ENCODE measurements at places on chromosomes 12 and 14.

DNA sequence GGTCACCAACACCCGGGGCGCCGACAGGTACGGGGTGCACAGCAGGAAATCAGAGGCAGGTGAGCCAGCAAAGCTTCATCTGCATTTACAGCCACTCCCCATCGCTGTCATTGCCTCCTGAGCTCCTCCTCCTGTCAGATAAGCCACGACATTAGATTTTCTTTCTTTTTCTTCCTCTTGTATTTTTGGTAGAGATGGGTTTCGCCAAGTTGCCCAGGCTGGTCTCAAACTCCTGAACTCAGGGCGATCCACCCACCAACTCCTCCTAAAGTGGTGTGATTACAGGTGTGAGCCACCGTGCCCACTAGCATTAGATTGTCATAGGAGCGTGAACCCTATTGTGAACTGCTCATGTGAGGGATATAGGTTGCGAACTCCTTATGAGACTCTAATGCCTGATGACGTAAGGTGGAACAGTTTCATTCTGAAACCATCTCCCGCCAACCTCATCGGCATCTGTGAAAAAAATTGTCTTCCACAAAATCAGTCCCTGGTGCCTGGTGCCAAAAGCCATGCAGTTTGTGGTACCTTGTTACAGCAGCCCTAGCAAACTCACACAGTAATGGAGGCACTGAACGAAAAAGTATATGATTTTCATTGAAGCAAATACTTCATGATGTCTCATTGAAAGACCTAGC is 1.5 kb downstream of the STYK1 start:
- DNase-seq: no peak

- no peak for DNase-seq
Measured at GRCh38 chr12:102540815-102541385, 60.5 kb upstream of the IGF1 start.

GRCh38 chr14:54105898-54106297 is 149.3 kb upstream of the BMP4 start:
- no peak for DNase-seq

- no peak for DNase-seq
Measured at GRCh38 chr14:97319691-97320090, 522.5 kb downstream of the VRK1 start.

- no peak for DNase-seq
Measured at GRCh38 chr12:118307069-118307954, 65.4 kb downstream of the TAOK3 start.

DNA sequence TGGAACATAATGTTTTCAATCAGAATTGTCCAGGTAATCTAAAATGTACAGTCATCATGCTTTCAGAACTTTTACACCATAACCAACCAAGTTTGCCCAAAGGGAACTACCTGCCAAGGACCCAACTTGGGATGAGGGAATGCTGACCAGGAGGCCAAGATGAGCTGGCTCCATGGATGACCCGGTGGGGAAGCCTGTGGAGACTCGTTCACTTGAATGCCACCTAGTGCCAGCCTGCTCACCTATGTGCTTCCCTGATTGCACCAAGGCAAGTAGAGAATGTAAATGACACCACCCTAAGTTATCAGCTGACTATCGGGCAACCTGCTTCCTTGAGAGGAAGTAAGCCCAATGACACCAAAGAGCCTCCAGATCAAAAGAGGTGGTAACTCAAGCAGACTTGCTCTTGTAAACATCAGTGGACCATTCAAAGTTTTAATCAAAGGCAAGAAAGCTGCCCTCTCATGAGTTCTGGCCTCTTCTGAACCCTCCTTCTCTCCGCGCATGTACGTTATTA is 137.3 kb downstream of the TTC7B start:
- DNase-seq: no peak

- DNase-seq: no peak
Measured at GRCh38 chr14:82046512-82047226, 513.0 kb upstream of the SEL1L start.

All from activated T-helper 1 cell treated with Interleukin-2 at 50 U/mL for 16 hours (primary cell).